AG20443 (cell line): ENCODE measurements at places on chromosomes 6 and 20.
A peak's percentile ranks its signal among the peaks of the same experiment; 100 is the strongest.

DNA sequence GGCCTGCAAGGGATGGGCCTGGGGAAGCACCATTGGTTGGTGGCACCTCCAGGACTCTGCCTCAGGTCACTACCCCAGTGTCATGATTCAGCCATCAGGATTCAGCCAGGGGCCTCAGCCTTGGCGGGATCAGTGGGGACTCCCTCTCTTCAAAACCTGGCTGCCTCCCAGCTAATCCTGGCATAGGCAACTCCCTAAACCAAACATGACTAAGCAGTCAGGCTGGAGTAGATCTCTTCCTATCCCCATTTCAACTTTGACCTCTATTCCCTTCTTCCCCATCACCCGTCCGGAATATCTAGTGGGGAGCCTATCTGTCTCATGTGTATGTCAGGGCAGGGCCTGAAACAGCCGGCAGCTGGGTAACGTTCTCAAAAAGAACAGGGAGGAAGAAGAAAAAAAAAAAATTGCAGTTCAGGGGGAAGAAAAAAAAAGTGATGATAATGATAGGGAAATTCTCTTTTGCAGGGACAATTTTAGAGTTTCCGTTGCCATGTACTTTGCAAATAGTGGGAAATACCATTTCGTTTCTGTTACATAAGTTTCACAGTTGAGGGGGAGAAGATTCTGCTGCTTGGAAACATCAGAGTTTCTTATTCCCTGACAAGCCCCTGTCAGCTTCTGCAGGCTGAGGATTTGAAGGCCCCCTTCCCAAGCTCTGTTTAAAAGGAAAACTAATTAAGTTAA lies 4.1 kb upstream of the PREX1 start:
- peak; percentile 69 for DNase-seq

DNA sequence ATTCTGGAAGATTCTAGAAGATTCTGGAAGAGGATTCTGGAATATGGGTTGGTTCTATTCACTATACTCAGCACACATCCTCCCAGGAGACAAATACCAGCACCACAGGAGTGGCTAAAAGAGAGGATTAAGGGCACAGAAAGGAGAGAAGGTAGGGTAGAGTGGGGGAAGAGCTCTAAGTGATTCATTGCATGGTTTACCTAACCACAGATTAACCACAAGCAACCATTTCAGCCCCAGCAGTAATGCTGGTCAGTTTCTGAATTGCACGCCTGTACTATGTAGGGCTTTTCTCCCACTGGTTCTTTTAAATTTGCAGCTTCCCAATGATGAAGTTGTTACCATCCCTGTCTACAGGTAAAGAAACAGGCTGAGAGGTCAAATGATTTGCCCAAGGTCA lies 192.7 kb upstream of the PMEPA1 start:
- peak; percentile 87 for DNase-seq

DNA sequence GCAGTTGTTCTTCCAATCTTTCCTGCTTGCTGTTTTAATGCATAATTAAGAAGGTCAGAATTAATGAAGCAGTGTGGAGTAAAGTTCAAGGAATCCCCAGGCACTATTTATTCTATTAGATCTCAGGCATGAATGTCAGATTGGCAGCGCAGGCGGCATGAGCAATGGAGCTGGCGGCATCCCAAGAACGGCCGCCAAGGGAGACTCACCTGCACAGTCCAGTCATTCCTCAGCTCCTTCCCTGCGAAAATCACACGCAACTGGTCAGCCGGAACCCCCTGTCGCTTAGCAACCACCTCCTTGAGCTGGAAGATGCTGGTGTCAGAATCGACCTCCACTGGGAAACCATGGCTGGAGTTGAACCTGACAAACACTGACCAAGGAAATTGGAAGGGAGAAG lies 284.5 kb downstream of the PRKN start:
- no peak for DNase-seq

DNA sequence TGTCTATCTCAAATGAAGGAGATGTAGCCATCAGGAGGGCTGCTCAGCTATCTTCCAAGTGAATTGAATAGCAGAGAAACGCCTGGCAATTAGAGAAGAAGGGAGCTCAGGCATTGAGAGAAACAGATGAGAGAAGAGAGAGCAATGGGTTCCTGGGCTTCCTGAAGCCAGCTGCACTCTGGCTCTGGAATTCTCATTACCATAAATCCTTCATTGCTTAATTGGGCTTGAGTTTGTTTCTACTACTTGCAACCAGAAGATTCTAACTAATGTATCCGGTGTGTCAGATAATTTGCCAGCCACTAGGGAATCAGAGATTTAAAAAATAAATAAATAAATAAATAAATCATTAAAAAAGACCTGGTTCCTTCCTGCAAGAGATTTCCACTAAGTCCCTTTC lies 25.0 kb upstream of the CDKAL1 start:
- DNase-seq = no peak

DNA sequence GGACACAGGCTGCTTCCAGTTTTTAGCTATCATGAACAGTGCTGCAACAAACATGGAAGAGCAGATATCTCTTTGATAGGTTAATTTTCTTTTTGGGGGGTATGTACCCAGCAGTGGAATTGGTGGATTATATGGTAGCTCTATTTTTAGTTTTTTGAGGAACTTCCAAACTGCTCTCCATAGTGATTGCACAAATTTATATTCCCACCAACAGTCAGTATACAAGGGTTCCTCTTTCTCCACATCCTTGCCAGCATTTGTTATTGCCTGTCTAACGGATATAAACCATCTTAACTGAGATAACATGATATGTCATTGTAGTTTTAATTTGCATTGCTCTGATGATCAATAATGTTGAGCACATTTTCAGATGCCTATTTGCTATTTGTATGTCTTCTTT lies 237.6 kb downstream of the MMUT start:
- DNase-seq = no peak

DNA sequence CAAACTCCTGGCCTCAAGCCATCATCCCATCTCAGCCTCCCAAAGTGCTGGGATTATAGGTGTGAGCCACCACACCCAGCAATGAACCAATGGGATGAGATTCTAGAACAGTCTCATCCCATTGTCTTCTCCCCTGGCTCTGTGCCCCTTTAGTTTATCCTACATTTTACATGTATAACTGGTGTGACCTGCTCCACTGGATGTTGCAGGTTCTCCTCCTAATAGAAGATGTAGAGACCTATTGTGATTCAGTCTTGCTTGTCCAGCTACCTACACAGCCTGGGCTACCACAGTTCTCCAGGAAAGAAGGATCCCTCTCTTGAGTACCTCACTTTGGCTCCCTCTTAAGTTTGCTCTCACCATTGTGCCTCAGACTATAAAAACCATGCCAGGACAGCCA lies 2.0 kb upstream of the FKBPL start:
- DNase-seq = no peak

GRCh38 chr6:40442591-40442990 lies 144.6 kb downstream of the LRFN2 start:
- DNase-seq = no peak

DNA sequence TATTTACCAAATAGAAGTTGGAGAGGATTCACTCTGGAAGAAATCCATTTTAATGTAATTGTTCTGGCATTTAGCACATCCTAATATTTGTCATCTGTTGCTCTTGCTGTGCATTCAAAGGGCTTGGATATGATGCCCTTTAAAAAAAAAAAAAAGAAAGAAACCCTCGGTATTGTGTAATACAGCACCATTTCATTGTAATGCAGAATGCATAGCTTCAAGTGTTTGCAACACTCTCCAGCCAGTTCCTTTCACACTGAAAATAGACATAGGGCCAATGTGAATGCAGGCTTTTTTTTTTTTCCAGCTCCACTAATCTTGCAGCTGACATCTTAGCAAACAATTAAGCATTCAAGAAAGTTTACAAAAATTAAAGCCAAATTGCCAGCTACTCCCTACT lies 197.4 kb upstream of the POU3F2 start:
- DNase-seq = no peak
